Non-pigmented ciliary epithelial cell (primary cell): ENCODE measurements at places on chromosomes 7 and 10.

- no peak for DNase-seq
These were observed at the start of gene CYP3A5 for GRCh38 chr7:99679400-99680191. TSS of gene CYP3A5 (minus strand) at chr7:99679996. CDS start at chr7:99679896, 100 bp downstream.

GRCh38 chr10:91127341-91128082, 93.0 kb upstream of the PCGF5 start:
- no peak for DNase-seq

DNA sequence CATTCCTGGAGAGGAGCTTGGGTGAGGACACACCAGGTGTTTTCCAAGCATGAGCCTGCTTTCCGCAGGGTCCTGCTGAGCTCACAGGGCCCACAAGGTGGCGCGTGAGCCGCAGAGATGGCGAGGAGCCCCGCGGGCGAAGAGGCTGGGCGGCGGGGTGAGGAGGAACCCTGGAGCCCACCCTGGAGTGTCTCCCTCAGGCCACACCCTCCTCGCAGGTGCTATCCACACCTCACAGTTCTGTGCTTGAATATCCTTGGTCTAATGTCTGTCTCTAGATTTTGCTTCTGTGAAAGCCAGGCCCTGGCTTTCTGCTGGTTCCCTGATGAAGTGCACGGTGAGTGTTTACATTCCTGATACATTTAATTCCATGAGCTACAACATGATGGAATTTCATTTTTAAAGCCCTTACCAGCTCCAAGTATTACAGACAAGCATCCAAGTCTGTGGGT, 433.6 kb downstream of the ACTR3B start:
- DNase-seq = no peak

DNA sequence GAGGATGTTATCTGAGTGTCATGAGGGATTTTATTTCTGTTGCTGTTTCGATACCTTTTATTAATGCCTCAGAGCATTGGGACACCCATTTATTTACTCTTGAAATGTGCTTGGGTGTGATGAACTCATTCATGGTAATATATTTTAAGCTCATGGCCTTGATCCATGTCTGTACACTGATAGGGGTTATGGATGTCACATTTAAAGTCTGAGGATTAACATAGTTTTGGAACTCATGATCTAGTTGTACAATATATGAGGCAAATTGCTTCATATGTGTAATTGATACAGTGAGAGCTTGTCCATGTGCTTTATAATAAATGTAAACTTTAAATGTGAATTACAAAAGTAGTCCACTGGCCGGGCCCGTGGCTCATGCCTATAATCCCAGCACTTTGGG, 23.0 kb upstream of the ZRANB1 start:
- DNase-seq = no peak

GRCh38 chr10:71354776-71355175, 35.7 kb downstream of the SLC29A3 start:
- DNase-seq = no peak

DNA sequence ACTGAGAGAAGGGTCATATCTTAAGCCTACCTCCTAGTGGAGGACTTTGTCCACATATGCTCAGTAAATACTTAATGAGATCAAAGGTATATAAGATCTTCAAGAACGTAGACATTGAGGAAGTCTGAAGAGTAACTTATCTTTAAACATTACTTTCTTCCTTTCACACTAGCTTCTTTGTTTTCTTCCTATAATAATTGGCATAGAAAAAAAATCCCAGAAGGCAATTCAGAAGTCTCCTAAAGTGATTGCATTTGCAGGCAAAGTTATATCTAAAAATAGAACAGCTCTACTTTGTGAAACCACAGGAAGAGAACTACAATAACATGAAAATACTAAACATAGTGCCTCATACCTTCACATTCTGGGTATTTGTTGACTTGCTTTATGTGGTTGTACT, 150.4 kb downstream of the PPP1R3A start:
- no peak for DNase-seq

- no peak for DNase-seq
These were observed 47.9 kb downstream of the PIP4K2A start for GRCh38 chr10:22666287-22667092.

DNA sequence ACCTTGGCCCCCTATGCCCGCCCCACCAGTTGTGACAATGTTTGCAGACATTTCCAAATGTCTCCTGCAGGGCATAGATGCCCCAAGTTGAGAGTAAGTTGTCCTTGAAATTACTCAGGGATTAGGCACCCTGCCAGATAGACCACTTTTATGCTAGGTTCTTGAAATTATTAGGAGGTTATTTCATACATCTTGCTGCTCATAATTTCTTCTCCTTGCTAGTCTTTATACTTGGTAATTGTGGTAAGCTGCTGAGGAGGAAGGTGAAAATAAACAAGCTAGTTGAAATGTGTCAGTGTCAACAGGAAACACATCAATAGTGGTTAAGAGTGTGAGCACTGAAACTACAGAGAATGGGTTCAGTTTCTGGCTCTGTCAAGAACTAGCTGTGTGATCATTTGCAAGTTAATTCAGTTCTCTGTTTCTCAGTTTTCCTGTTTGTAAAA, 63.7 kb upstream of the AOAH start:
- DNase-seq = no peak

DNA sequence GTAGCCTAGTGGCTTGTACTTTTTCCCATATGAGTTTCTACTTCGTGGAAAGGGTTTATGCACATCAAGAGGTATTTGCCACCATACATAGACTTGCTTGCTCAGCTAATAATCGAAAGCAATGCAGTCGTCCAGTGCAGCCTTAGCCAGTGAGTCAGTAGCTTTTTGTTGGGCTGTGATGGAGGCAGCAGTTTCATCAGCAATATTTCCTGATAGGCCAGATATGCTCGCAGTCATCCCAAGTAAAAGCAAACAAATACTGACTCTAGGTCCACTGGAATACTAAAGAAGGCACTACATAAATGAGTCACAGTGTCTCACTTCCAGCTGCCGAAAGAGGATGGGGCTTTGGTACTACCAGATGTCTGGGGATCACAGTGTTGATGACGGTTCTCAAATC, 2.1 kb upstream of the BNIP3 start:
- peak; percentile 93 for DNase-seq

DNA sequence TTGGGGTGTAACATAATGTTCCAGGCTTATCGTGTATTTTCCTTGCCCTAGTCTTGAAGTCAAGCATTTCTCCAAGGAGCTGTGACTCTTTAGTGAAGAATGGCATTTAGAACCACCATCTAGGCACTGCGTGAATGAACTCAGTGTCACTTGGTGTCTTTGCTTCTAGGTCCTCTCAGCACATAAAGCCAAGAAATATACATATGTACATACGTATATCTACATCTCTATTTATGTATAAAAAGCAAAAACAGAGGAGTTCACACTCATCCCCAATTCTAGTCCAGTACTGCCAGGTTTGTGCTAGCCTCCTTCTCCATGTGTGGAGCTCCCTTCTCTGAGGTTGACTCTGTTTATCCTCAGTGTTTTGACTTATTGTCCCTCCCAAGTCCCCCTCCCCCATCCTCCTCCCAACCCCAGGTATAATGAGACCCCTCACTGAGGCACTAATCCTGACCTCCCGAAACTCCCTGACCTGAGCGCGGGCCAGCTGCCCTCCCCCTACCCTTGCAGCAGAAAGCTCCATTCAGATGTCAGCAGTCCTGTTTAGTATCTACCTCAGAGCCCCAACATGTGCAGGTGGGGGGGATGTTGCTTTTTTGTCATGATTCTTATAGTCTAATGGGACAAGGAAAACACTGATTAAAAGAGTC, 61.5 kb downstream of the GDI2 start:
- no peak for DNase-seq

- DNase-seq = no peak
These were observed 1.8 kb downstream of the CCDC186 start for GRCh38 chr10:114172216-114172615.

DNA sequence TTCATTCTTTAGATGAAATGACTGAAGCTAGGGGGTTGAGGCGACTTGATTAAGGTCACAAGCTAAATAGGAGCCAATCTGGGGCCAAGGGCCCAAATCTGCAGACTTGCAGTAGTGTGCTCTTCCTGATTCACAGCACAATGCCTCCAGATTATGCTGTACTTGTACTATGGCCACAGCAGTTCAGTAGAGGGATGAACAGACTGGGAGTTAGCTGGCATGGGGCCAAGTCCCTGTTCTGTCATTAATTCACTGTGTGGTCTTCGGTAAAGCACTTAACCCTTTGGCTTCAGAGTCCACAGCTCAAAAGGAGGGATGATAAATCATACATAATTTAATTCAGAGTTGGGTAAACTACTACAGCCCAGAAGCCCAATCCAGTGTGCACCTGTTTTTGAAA, 196.8 kb downstream of the XPNPEP1 start:
- DNase-seq = no peak

- DNase-seq = no peak
These were observed 16.6 kb downstream of the LANCL2 start for GRCh38 chr7:55381696-55382095.

GRCh38 chr10:43114088-43114742, 24.0 kb upstream of the CSGALNACT2 start:
- no peak for DNase-seq

DNA sequence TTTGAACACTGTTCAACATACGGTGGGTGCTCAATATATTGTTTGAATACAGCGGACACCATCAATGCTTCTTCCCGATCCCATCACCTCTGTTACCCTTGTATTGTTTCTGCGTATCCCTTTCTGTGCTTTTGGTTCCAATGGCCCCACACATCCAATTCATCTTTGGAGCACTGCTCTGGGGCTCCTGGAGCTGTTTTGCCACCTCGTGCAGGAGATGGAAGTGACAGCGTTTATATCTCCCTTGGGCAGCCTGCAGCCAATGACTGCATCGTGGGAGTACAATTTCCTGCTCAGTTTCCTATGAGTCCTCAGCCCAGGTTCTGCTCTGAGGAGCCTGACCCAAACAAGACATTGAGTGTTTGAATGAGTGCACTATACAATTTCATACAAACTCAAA, 50.2 kb upstream of the PIK3CG start:
- DNase-seq = no peak

GRCh38 chr7:11437994-11438393, 394.0 kb downstream of the THSD7A start:
- peak; percentile 30 for DNase-seq

- DNase-seq = no peak
These were observed 7.3 kb downstream of the TSPAN15 start for GRCh38 chr10:69458430-69459100.

DNA sequence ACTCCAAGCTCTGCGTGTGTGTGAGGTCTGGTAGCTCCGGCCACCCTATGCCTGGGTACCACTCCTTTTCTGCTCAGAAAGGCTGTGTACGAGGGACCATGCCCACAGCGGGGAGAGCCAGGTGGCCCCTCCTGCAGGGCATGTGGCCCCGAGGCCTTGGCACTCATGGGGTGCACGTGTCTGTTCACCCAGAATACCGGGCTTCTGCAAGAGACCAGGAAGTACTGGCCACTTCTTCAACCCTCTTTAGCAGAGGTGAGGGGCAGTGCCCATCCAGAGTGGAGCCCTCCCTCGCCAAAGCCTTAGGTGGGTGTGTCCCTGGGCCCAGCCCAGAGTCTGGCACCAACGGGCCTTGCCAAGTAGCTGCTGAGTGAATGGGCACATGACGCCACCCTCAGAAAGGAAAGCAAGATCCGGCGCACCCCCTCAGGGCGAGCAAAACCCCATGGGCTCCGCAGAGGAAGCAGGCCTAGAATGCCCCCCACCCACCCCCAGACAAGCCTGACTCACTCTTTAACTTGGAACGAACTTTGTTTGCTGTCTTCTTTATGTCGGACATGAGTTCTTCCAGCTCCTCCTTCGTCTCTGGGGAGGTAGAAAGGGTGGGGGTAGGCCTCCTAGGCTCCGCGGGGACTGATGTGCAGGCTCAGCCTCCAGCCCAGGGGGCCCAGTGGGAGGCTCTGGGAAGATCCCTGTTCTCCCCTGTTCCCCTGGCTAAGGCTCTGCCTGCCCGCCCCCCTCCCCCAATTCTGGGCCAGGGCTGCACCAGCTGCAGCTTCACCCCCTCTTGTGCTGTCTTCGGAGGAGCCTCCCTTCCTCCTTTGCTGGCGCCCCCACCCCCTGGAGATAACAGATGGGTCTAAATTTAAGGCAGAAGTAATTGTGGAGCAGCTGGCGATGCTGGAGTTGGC, 14.6 kb downstream of the STX1A start:
- DNase-seq = no peak

- DNase-seq = no peak
These were observed 36.1 kb downstream of the NUDCD3 start for GRCh38 chr7:44454348-44454747.

DNA sequence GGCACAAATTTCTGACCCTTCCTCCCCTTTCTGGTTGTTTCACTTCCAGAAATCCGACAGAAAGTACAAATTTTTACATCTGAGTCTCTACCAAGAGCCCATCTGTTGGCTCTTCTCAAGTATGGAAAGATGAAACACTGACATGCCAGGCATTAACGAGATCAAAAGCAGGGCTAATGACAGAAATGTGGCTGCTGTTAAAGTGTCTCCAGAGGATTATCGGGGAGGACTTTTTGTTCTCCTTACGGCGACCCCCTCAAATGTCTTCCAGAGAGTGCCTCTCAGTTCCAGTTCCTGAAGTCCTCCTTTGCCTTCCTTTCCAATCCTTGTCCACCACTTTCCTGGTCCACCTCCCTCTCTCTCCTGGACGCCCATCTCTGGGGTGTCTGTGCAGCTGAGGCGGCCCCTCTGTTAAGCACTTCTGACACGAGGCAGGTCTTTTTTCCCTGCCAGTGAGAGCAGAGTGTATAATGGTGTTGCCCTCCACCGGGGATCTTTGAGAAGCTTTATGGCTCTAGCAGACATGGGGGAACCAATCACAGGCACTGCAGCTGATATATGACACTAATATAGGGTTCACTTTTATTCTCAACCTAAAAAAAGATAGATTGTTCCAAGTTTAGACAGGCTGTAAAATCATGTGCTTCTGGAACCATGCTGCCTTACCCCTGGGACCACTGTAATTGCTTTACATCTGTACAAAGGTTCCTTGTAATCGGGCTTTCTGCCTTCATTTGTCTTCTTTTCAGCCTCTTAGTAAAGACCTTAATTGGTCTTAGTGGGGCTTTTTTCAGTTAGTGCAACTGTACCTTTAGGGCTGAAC, 757.1 kb downstream of the AUTS2 start:
- no peak for DNase-seq

DNA sequence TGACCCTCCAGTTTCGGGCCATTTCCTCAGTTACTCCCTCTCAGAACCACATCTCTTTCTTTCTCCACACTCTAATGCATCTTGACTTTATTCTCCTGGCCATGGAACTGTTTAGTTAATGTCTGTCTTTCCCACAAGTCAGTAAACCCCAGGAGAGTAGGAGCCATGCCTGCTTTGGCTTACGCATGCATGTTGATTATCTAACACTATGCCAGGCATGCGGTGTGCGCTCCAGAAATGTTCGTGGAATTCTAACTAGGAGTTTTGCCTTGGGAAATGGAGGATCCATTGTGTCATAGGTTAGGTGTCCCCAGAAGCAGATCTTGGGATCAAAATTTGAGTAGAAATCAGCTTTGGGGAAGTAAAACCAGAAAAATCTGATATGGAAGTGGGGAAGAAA, 308.9 kb downstream of the GRID1 start:
- DNase-seq = no peak

DNA sequence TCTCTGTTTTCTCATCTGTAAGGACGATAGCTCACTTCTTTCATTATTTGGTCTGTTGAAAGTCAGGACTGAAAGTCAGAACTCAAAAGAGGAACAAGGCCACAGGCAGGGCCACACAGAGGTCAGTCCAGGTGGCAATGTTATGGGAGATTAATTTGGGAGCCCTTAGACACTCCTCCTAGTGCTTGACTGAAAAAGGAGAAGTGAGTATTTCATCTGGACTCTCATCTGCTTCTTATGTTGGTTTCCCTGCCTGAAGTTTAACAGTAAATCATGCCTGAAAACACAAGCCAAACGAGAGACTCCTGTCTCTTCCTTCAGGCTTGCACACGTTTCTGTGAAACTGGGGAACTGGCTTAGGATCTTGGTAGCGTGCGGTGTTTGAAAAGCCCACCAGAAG, 248.5 kb downstream of the BUB3 start:
- no peak for DNase-seq
